ENCODE measurements at places on chromosomes 4 and X.
A peak's percentile ranks its signal among the peaks of the same experiment; 100 is the strongest.

GRCh38 chr4:120158046-120158445, 91.4 kb upstream of the MAD2L1 start:
- no peak for DNase-seq

DNA sequence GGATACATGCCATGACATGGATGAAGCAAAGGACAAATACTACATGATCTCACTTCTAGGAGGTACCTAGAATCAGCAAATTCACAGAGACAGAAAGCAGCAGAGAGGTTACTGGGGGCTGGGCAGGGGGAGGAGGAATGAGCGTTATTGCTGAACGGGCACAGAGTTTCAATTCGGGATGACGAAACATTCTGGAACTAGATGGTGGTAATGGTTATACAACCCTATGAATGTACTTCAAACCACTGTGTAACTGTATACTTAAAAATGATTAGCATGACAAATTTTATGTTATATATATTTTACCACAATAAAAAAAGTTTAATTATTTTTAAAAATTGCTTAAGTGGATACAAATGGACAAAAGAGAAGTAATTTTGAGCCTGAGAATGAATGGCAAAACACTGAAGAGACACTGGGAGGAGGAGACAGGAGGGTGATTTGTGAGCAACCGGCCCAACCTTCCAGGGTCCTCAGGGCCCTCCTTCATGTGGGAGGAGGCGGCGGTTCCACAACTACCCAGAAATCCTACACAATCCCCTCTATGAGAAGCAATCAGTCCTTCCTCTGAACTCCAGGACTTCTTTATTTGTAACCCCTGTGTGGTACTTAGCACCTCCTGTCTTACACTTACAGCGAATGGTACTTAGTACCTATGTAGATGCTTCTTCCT, 14.1 kb downstream of the ACSL1 start:
- no peak for DNase-seq

DNA sequence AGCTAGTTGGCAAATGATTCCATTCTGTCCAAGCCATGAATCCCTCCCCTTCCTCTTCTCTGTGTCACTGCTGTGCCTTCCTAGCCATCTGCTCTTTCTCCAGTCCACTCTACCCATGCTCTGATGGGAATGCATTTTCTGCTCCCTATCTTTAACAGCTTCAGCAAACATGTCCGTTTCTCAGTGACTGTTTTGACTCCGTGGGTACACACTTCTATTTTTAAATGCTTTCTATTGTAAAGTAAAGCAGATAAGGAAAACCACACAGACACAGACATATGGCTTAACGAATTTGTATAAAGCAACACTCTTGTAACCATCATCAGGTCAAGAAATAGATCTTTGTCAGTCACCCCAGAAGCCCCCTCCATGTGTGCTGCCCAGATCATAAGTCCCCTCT, 72.4 kb upstream of the KLHL13 start:
- no peak for DNase-seq

GRCh38 chrX:129773649-129774458, 5.9 kb upstream of the SASH3 start:
- peak; percentile 37 for DNase-seq

DNA sequence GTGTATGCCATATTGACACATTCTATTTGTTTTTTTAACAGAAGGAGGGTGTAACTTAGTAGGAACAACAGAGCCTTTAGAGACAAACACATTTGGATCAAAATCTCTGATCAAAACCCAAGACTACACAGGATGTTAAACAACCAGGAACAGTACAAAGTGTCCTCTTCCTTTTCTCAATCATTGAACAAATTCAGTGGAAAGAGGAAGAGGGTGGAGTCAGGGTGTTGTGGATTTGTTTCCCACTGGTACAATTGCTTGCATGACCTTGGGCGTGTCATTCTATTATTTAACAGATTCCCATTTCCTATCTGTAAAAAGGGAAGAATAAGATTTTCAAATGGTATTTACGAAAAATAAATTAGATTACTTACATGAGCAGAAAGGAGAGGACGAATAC, 1162.8 kb upstream of the PRKX start:
- DNase-seq = no peak

DNA sequence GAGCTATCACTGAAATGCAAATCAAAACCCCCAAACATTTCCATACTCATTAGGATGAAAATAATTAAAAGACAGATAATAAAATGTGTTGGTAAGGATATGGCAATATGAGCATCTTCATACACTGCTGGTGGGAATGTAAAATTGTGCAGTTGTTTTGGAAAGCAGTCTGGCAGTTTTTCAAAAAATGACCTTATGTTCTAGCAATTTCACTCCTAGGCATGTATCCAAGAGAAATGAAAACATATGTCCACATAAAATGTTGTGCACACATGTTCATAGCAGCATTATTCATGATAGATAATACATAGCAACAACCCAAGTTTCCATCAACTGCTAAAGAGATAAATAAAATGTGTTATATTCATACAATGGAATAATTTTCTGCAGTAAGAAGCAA, 14.8 kb upstream of the GPRASP2 start:
- no peak for DNase-seq

GRCh38 chrX:119887721-119888425, 7.8 kb upstream of the AKAP14 start:
- peak; percentile 50 for DNase-seq

DNA sequence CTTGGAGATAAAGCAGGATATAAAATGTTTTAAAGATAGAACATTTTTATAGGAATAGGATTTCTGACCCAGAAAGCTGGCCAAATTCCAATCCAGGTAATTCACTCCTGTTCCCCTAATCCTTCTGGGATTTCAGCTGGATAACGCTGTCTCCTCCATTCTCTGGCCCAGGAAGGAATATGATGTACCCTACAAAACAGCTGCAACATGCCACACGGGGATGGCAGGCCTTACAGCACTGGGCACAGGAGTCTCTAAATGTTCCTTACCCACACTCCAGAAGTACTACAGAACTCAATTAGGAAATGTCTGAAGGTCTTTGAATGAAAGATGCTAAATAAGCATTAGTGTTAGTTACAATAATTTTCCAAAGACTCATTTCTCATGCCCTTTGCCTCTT, 15.8 kb downstream of the CAMK2D start:
- DNase-seq = no peak

DNA sequence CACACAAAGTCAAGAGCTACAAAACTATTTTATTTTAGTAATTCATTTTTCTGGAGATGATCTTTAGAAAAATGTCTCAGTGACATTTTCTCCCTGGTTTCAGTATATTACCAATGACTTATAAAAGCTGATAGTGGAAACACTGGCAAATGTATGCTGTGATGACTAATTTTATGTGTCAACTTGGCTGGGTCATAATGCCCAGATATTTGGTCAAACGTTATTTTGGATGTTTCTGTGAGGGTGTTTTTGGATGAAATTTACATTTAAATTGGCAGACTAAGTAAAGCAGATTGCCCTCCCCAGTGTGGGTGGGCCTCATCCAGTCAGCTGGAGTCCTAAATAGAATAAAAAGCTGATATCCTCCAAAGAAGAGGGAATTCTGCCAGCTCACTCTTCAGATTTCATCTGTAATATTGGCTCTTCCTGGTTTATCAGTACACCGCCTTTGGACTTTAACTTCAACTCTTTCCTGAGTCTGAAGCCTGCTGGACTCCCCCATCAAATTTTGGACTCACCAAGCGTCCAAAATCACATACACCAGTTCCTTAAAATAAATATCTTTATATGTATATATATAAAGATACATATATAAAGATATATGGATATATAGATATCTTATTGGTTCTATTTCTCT, 31.2 kb upstream of the RAB40A start:
- no peak for DNase-seq

DNA sequence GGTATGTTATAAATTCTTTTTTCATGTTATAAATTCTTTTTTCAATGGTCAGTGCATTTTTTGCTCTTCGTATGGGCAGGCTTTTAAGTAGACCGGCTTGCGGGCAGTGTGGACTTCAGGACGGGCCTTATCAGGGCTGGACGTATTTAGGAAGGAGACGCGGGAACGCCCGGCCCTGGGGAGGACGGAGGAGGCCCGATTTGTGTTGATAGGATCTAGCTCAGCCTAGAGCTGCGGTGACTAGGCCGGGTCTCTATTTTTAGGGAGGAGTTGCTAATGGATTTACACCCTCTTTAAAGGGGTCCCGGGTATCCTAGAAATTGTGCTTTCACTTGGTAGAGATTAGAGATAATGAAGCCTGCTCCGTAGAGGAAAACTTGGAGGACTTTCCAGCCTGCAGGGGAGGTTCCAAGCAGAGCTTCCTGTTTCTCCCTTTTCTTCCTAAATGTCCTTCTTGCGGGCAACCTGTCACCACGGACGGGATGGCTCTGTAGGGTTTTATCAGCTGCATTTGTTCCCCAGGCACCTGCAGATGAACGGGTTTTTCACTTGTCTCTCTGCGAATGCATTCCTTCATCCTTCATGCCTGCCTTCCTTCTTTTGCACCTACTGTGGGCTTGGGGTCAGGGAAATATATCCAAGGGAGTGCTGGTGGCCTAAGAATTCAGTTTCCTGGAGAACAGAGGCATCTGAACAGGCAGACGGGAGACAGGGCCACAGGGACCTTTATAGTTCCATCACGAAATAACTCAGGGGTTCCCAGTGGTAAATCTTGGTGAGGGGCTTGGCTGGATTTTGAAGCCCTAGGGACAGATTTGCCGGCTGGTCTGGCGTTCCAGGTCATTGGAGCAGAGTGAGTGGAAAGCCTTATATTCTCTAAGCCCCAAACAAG, 1.4 kb downstream of the CD99 start:
- DNase-seq = no peak

GRCh38 chr4:117549524-117549923, 464.1 kb upstream of the TRAM1L1 start:
- no peak for DNase-seq

DNA sequence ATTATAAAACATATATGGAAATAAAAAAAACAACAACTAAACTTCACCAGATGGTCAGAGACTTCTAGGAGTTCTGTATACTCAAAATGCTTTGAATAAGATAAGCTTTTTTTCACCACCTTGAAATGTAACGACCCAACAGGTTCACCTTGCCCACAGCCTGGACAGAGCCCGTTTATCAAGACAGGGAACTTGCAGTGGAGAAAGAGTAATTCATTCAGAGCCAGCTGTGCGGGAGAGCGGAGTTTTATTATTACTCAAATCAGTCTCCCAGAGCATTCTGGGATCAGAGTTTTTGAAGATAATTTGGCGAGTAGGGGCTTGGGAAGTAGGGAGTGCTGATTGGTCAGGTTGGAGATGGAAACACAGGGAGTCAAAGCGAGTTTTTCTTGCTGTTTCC, 38.5 kb downstream of the AGA start:
- no peak for DNase-seq

GRCh38 chrX:138748480-138748879, 37.0 kb upstream of the FGF13 start:
- DNase-seq = no peak

GRCh38 chr4:126047114-126047513, 732.4 kb downstream of the FAT4 start:
- DNase-seq = no peak

GRCh38 chrX:109959356-109959871, 43.5 kb upstream of the TMEM164 start:
- no peak for DNase-seq
